Activated CD4-positive, CD25-positive, alpha-beta regulatory T cell treated with anti-CD3 and anti-CD28 coated beads, Interleukin-2, amount 50 U/mL, for 24 hours (primary cell): ENCODE measurements at places on chromosomes 12 and 14.
A peak's percentile ranks its signal among the peaks of the same experiment; 100 is the strongest.

DNA sequence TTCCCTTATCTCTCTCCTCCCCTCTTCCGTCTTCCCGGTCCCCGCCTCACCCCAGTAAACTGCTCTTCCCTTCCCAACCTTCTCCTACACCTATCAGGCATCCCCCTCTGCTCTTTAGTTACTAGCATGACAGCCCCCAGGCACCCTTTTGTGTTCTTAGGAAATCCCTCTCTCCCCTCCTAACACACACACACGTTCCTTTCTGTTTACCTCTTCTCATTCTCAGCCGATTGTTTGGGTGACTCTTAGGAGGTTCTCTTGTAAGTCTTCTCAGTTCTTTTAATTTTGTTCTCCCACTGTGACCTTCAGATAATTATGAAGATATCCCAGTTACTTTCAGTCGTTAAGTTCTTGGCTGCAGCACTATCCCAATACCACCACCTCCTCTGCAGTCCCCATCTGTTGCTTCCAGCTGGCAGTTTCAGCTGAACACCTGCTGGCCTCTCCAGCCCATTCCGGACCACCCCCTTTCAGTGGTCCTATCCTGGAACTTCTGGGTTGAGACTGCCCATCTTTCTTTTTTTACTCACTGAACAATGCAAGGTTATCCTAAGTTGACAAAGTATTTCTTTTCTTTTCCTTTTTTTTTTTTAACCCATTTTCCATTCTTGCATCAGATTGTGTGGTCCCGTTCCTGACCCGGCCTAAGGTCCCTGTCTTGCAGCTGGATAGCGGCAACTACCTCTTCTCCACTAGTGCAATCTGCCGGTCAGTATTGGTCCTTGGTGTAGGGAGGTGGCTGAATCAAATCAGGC, 711 bp downstream of the MARS1 start:
- no peak for ATAC-seq

- ATAC-seq, result no peak
Measured at GRCh38 chr14:81235096-81235495, 14.3 kb upstream of the GTF2A1 start.

DNA sequence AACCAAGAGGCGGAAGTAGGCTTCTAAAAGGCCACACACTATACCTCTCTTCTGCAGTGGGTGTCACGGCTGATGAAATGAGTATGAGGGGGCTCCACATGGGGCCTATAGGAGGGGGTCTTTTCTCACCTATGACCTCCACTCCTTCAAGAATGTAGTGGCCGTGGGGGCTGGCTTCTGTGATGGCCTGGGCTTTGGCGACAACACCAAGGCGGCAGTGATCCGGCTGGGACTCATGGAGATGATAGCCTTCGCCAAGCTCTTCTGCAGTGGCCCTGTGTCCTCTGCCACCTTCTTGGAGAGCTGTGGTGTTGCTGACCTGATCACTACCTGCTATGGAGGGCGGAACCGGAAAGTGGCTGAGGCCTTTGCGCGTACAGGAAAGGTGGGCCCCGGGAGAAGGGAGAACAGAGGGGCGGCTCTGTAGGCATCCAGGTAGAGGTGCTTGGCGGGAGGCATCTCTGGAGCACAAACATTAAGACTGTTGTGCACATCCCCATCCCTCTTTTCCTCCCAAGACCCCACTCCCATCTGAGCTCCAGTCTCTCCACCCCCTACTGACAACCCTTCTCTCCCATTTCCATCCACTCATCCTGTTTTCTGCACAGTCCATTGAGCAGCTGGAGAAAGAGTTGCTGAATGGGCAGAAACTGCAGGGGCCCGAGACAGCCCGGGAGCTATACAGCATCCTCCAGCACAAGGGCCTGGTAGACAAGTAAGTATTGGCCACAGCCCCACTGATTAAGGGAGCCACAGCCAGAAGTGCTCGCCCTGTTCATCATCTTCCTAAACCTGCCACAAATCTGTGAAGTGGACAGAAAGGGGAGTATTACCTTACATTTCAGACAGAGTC, 3.8 kb downstream of the GPD1 start:
- no peak for ATAC-seq

GRCh38 chr14:25006961-25007795, 42.8 kb downstream of the STXBP6 start:
- ATAC-seq, result no peak

DNA sequence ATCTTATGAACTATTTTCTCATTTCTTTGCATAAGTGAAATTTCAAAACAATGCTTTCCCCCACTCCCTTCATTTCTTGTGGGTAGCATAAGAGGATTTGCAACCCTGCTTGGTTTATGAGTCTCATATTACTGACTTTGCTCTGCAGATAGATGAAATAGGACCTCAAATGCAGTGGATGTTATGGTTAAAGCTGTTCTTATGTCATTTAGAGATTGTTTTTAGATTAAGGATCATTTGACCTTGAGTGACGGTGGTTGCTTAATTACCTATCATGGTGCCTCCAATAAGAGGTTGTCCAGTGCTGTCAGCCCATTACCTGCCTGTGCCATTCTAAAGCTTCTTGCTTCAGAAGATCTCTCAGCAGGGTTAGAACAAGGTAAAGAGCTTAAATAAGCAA, 351.4 kb upstream of the ATP2B1 start:
- no peak for ATAC-seq

DNA sequence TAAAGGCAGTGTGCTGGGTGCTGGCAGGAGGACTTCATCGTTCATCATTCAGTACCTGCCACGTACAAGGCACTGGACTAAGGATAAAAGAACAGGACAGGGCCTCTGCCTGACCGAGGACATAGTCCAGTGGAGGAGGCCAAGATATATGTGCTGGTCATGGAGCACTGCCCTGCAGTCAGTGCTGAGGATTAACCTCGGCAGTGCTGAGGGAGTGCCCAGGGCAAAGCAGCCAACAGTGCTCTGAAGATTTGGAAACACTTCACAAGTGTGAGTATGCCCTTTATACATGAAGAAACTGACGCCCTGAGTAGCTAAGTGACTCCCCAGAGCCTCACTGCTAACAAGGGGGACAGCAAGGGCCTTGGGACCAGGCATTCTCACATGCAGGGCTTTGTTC, 71.4 kb upstream of the RFX4 start:
- no peak for ATAC-seq

DNA sequence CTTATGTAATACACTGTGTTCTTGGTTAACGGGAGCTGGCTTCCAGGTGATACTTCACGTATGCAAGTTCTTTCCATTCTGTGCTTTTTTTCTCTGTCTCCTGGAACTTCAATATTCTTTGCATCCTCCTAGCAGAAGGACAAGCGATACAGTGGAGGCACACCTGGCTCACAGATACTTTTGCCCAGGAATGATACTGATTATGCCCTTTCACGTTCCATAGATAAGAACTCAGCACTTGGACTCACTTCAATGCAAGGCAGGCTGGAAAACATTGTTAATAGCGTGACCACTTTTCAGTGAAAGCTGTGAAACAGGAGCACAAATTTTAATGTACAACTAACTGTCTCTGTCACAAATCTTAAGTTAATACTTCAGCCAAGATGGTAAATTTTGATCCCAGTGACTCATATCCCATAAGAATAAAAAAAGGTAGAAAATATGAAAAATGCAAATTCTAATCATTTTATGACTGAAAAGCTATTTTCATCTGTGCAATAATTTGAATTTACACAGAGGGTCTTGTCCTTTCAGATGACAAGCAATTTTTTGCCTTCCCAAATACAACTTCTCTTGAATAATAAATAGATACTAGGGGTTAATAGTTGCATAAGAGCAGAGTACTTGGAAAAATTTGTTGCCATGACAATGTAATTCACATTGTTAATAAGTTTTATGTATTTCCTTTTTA, 919.0 kb downstream of the GALC start:
- ATAC-seq, result no peak

DNA sequence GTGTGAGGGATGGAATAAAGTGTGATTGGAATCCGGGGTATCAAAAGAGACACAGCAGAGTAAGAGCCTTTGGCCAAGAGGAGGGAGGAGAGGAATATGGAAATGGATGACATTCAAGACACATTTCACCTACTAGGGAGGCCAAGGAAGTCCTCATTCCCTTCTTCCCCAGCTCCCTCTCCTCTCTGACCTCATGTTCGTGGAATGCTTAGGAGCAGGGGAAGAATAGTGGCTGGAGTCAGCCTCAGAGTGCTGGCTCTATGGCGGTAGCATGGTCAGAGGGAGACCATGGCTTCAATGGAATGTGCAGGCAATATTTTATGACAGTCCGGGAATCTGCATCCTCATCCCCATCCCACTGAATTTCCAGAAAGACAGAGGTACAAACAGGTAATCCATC, 196.6 kb downstream of the EGLN3 start:
- no peak for ATAC-seq

DNA sequence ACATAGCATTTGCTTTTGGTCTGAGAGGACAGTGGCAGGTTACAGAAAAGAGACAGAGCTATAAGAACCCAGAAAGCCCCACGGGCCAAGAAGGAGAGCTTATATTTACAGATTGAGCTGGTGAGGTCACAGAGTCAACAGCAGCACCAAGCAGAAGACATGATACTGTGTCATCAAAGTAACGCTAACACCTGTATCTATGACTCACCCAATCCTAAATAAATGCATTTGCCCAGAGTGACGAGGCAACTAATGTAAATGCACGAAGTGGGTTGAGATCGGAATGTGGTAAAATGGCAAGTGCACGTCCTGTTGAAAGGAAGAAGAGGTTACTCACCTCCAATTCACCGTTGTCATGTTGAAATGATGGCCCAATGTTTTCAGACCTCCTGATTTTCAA, 6.7 kb upstream of the CD163L1 start:
- ATAC-seq, result no peak

DNA sequence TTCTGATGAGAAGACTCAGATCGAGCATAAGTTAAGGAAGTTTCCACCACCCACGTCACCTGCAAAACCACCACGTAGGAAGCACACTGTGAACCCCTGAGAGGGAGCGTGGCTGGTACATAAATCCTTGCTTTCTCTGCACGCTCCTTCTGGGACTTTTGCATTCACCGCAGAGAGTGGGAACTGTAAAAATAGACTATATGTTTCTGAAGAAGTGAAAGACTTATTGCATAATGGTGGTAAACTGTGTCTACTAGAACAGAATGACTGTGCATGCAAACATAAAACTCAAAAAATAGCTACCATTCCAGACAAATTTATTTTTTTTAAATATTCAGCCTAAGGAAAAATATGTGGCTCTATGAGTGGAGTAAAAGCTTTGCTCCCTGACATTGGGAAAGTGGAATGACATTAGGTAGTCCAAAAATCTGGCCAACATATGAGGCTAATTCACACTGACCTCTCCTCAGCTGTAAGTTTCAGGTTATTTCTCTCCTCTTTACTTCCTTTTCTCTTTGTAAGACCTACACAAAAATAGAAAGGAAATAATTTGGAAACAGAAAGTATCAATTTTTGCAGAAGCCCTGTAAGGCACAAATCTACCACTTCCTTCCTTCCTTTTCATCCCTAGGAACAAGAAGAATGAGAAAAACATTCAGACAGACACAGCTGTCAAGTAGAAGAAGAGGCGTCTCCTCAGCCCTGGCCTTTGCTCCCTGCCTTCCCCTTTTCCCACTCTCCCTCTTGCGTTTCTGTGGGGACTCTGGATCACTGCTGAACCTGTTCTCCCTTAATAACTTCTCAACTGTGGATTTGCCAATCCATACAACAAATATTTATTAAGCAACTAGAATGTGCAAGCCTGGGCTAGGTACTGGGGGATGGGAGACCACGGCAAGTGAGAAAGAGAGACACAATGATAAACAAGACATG, 264.3 kb upstream of the FOXN3 start:
- ATAC-seq, result peak; percentile 84

DNA sequence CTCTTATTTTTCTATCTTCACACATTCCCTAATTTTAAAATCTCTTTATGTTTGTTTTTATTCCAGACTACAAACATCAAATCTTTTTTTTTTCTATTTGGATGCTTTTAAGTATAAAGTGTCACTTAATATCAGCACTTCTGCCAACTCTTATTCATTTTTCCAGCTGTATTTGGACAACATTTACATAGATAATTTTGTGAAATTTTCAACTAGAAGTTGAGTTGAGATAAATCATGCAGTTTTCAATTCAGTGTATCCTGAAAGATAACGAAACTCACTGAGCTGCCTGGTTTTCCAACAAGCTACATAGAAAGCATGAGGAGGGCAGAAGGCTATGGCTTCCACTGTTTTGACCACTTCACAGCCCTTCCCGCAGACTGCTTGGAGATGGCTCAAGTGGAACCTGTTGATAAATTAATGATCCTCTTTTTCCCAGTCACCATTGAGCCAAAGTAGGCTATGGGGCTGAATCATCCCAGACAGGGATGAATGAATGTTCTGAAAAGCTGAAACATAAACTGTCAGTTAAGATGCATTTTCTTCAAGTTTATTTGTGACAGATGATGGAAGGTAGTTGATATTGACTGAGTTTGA, 213.9 kb downstream of the RAD51B start:
- ATAC-seq, result no peak

DNA sequence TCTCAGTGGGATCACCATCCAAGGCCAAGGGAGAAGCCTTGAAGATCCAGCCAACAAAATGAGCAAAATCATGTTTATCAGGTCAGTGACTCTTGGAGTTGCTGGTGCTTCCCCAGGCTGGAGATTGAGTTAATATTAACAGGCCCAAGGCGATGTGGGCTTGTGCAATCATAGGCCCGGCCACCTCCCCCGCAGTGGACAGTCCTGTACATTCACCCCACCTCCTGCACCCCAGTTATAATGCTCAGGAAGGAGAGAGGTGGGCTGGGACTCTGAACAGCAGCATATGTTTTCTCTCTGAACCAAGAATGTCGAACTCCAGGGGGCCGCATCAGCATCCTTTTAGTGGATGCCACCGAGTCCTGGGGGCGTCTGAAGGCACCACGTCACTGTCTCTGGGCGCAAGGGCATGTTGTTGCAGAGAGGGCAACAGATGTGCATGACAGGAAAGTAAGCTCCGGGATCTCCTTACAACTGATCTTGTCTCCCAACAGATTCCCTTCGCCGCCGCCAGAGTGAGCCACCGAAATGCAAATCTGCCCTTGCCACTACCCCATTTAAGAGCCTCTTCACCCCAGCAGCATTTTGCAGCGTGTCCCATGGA, 32.2 kb upstream of the SERPINA6 start:
- ATAC-seq, result no peak

DNA sequence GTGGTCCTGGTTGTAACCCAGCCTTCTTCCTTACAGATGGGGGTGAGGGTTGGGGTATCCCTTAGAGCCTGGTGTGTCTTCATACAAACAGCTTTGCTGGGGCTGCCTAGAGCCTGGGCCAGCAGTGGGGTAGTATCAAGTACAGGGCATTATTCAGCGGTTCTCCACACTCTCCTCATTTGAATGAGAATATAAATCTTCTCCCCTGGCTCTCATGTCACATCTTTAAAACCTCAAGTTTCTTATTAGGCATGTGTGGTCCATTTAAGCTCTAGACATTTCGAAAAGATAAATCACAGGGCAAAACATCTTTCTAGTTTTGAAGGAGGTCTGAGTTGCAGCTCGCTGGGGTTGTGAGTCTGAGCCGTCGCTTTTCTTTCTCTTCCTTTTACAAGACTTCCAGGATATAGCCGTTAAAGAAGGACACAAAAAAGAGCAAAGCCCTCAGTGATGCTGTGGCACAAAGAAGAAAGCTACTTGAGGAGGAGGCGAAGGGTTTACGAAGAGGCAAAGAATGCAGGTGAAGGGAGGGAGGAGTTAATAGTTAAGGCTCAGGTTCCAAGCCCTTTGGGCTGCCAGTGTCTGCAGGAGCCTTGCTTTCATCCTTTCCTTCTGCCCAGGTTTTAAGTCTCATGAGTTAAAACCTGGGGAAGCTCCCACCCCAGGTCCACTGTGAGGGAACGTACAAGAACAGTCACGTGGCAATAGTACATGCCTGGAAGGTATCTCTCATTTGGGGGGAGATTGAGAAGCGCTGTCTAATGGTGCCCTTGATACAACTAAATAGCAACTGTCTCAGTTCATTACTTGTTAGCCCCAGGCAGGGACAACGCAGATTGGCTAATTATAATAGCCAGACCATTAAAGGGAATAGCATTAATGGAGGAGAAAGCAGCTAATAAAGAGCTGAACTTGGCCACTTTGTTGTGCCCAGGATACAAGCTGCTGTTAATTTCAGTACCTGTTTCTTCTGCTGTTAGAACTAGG, 94.2 kb downstream of the ETV6 start:
- ATAC-seq, result no peak
